HuH-7 (cell line): ENCODE measurements at places on chromosomes 2 and 18.

- DNase-seq, result no peak
These were observed 84.0 kb upstream of the DSEL start for GRCh38 chr18:67600181-67601180.

- no peak for DNase-seq
These were observed 123.1 kb upstream of the ARL4C start for GRCh38 chr2:234620018-234620417.

- no peak for DNase-seq
These were observed 159.7 kb downstream of the MYCN start for GRCh38 chr2:16100006-16100405.

DNA sequence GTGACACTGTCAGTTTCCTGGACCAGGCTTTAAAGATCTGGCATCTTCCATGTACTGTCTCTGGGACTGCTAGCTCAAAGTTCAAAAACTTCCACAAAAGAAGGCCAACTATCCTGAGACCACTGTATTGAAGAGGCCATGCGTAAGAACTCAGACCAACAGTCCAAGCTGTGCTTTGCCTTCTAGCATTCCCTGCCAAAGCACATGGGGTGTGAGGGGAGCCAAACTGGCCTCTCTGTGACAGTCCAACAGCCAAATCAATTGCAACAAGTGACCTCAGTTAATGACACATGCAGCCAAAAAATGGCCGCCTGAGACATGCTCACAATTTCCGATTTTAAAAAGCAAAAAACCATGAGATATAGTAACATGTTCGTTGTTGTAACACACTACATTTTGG, 160.3 kb upstream of the CDH19 start:
- DNase-seq, result no peak

- DNase-seq, result no peak
These were observed 243.6 kb downstream of the ZNF407 start for GRCh38 chr18:74841248-74841647.

DNA sequence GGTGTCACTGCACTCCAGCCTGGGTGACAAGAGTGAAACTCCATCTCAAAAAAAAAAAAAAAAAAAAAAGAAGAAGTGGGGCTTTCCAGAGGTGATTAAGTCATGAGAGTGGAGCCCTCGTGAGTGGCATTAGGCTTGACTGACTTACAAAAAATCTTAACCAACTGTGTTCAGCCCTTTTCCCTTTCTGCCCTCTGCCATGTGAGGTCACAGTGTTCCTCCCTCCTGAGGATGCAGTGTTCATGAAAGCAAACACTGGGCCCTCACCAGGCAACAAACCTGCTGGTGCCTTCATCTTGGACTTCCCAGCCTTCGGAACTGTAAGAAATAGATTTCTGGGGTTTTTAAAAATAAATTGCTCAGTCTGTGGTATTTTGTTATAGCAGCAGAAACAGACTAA, 37.0 kb upstream of the METTL21A start:
- no peak for DNase-seq
